ENCODE measurements at places on chromosomes 4 and X. TPM values are rescaled to one million over a fixed set of nuclear protein-coding genes. Genes with fewer than 3 reads are reported as not detected.

GRCh38 chr4:69750346-69750745 is 10.1 kb downstream of the SULT1B1 start:
- no peak for DNase-seq

GRCh38 chr4:28890949-28891775 is 1829.0 kb upstream of the PCDH7 start:
- no peak for DNase-seq

DNA sequence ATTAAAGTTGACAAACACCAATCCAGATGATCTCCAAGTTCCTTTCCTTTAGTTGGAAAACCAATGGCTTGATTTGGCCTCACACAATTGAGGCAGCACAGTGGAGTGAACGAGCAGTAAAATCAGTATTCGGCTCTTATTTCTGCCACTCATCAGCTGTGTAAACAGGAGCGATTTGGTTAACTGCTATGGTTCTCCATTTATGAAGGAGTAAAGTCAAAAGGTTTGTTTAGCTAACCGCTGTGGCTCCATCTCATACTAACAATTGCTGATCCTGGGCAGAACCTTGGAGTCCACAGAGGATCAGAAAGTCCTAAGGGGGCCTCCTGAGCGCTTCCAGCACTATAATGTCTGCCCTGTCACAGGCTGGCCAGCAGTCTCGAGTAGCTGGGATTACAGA is 54.5 kb upstream of the EXOC1L start:
- no peak for DNase-seq

DNA sequence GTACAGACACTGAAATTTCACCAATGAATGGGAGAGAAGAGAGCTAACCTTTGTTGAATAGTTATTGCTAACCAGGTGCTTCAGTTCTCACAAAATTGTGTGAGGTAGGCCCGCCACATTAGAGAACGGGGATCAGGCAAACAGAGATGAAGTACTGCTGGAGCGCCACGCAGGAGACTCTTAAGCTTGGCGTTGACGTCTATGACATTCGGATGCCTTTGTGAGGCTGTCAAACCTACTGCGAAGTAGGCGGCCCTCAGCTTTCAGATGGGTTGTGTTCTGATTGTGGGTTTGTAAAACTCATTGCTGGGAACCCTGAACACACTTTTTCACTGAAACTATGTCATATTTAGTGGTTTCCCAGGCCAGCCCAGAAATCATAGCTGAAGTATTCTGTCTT is 173.6 kb downstream of the CBR4 start:
- no peak for DNase-seq

DNA sequence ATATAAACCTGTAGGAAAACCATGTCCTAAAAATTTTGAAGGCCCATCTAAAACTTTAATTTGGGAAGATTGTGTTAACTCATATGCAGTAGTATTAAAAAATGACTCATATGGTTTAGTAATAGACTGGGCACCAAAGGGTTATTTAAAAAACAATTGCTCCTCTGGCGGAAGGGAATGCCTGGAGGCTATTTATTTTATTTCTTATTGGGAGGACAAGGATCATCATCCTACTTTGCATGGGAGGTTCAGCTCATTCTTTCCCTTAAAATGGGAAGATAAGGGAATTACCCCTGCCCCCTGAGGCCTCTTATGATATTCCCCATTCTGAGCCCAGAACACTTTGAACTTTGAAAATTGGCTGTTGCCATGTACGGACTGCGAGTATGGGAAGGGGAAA is 29.7 kb upstream of the MGST2 start:
- no peak for DNase-seq

DNA sequence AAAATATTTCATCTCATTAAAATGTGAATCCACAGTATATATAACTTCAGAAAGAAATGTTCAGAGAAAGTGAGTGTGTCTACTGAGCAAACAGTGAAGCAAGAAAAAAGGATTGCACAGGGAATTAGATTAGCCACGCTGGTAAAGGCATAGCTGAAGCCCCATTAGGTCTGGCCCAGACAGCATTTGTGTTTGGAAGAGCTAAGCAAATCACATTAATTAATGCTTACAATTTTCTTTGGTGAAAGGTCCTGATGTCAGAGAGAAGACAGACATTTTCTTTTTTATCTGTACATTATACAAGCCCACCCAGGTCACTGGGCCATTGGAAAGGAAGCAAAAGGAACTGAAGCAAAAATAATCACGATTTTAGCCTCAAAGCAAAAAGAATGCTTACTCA is 354.6 kb downstream of the GRID2 start:
- no peak for DNase-seq

GRCh38 chr4:183821076-183821853 is 83.8 kb upstream of the STOX2 start:
- DNase-seq = no peak

DNA sequence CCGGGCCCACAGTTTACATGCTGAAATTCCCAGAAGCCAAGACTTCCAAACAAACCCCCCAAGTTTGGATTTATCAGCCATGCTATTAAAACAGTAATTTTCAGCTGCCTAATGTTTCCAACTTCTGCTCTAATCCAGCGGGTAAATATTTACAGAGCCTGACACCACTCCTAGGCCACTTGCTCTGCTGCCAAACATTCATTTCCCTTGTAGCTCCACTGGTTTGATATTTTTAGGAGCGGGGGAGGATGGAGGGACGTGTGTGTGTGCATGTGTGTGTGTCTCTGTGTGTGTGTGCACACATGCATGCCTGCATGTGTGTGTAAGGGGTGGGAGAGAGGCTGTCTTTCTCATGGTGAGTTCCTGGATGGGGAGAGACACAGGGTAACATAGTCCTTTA is 115.7 kb upstream of the PJA1 start:
- no peak for DNase-seq

DNA sequence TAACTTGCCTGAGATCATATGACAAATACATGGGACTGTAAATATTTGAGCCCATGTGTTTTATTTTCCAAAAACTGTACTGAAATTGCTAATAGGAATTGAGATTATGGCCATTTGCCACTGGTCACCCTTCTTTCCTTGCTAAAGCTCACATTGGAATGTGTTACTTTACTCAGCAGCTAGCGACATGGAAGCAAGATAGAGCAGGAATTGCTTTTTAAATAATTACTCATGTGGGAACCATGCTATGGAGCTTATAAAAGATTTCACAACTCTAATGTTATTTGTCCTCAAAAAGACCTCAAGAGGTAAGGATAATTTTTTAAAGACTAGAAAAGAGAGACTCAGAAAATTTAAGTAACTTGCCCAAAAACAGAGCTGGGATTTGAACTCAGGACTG is 48.8 kb upstream of the AFAP1 start:
- no peak for DNase-seq

DNA sequence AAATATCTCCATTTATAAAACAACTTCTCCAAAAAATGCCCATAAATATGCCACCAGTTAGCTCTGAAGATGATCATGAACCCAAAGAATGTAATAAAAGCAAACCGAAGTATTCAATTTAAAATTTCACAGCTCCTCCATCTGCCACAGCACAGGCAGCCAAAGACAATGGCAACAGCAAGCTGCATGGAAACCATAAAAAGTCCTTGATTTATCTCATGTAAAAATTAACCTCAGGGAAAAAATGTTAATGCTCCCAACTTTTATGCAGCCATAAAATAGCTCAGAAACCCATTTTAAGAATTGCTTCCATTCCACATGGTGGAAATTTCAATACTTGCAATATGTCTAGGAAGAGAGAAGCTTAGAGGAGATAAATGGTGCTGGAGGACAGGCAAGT is 132.3 kb upstream of the ARHGEF9 start:
- no peak for DNase-seq

GRCh38 chrX:38854305-38854704 is 53.0 kb downstream of the MID1IP1 start:
- no peak for DNase-seq

GRCh38 chrX:10104958-10105658 is 51.7 kb upstream of the CLCN4 start:
- no peak for DNase-seq

DNA sequence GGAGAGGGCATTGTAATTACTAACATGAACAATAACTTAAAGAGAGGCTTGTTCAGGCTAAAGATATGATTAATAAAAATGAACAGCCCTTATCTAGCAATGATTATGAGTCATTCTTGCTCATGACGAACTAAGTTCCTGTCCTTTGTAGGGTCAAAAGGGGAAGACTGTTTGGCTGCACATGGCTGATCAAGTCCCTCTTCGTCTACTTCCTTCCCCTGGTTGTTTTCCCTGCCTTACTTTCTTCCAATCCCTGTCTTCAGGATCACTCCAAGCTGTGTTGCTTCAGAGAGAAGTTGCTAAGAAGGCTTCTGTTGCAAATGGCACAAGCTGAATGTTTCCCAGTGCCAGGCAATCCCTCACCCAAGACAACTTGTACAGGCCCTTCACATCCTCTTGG is 115.0 kb upstream of the HS3ST1 start:
- no peak for DNase-seq

DNA sequence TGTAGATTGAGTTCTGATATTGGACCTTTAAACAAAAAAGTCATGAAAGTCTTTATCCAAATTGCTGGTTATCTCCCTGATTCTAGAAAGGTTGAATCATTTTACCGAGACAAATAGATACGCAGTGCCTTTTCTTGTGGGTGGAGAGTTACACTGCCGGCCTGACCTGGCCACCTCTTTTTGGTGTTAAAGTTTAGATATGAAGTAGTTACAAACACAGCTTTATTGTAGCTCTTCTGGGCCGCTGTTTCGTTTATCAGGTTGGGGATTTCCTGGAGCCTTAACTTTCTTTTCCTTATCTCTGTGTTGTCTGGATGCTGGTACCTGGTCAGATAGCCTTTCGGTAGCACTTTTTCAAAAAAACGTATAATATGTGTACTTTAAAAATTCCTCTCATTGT is 31.0 kb downstream of the FNIP2 start:
- DNase-seq = no peak

DNA sequence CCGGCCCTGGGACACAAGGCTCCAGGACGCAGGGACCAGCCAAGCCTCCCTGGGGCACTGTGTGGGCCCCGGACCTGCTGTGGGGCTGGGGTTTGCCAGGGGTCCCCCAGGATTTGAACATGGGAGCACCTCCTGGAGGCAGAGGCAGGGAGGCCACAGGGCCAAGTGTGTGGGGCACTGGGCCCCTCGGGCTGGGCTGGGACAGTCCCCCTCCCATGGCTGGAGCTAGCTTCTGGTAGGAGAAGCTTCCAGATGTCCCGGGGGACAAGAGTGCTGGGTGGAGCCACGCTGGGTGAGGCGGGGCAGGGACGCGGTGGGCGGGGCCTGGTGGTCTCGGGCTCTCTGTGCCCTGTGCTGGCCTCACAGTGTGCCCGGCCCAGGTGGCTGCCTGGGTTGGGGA is 18.6 kb downstream of the FGFRL1 start:
- no peak for DNase-seq

- DNase-seq = no peak
These were observed 12.1 kb upstream of the ARAP2 start for GRCh38 chr4:36256398-36256891.

DNA sequence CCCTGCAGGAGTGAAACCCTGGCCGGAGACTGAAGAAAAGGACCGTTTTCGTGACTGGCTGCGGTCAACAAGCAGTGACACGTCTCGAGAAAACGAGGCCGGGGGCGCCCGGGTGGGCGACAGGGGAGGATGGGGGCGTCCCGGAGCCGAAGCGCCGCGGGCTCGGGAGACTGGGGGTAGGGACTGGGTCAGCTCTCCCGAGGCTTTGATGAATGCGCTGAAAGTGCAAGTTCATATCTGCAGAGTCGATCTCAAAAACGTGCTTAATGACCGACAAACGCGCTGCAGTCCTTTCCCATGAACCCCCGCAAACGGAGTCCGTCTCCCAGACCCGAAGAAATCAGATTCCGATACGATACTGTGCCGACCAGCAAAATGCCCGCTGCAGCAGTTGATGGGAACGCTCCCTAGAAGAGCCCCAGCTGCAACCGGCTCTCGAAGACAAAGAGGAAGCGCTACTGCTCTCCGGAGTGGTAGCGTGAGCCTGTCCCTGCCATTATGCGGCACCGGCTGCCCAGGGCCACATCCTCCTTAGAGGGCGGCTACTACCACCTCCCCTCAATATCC is 806 bp upstream of the CD99L2 start:
- peak; percentile 57 for DNase-seq

DNA sequence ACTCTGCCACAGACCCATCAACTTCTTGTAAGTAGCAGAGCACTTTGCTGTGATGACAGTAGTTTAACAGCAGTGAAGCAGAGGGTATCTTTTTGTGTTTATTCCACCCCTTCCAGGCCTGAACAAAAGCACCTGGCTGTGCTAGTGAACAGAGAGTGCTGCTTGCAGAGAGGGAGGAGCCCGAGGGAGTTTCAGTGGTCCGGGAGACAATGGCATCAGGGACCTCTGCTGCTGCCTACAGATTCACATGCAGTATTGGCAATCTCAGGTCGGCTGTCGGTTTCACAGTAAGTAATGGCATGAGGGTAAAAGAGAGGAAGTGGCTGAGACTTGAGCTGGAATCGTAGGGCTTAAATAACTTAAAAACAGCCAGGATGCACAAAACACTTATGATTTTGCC is 755.8 kb downstream of the RPA4 start:
- no peak for DNase-seq

DNA sequence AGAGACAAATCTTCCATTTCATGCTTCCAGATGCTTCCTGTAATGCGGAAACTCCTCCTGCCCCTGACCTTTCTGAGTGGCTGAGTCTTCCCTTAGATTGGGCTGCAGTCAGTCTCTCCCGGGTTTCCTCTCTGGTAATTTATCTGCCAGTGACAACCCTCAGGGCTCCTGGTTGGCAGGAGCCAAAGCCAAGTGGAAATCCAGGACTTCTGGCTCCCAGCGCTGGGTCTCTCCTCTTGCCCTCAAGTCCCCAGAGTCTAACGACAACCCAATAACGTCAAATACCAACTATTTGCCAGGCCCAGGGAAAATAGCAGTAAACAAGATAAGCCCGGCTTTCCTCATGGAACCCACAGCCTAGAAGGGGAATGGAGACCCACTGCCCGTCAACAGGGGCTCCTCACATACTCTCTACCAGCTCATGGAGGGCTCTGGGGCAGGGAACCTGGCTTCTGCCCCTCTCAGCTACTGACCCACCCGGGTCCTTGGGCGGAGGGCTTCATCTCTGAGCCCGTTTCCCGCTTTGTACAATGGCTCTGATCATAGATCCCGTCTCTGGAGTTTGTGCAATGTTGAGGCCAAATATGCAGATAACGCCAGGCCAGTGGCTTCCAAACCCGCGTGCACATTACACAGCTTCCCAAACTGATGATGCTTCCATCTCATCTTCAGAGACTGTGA is 1.1 kb upstream of the TBC1D14 start:
- no peak for DNase-seq

DNA sequence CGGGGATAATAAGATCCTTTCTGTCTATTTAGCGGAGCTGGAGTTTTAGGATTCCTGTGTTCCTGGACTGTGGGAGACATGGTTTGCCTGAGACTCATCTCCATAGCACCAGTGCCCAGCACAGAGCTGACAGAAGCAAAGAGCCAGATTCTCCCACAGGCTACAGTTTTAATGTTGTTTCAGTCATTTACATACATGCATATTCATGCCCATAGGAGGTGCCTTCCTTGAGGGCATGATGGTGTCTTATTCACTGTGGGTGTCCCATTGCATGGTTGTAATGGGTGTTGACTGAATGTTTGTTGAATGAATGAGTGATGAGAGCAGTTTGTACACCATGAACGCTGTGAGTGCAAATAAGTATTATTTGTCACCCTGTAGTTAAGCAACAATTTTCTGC is 260.6 kb downstream of the EVC2 start:
- DNase-seq = no peak

Gene MTMR8
- 0.51 TPM for total RNA-seq

Gene GALNT7
- 3.4 TPM for total RNA-seq

Gene MAGEA2
- total RNA-seq = not detected

Gene FRMD7
- not detected for total RNA-seq

Gene HS6ST2
- total RNA-seq = 0.08 TPM

Gene PSAPL1
- not detected for total RNA-seq

Gene ADH7
- total RNA-seq = not detected

Gene MAGEB17
- not detected for total RNA-seq
